ENCODE measurements at places on chromosomes 1 and 21.

GRCh38 chr1:25806418-25806817, 6.4 kb downstream of the SELENON start:
- no peak for DNase-seq

- DNase-seq: no peak
These were observed 20.0 kb downstream of the ADAMTS5 start for GRCh38 chr21:26946744-26947446.

DNA sequence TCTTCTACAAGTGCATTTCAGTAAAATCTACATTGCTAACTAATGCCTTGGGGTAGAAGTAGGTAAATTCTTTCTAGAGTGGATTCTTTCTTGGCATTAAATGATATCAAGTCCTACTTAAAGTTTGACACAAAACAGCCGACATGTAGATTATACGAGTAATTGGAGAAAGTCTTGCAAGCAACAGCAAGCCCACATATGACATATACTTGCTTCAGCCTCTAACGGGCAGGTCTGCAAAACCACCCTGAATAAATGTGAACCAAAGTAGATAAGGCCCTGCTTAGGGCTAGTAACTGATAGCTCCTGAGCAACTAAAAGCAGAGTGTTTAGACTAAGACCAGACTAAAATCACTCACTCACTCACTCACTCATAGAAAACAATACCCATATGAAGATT, 203.2 kb downstream of the LTN1 start:
- DNase-seq: no peak

GRCh38 chr21:46557469-46557868, 47.4 kb downstream of the S100B start:
- DNase-seq: no peak

- no peak for DNase-seq
These were observed 51.6 kb upstream of the ATF3 start for GRCh38 chr1:212556822-212557549.

Data from stimulated activated CD8-positive, alpha-beta memory T cell treated with anti-CD3 and anti-CD28 coated beads, Interleukin-2, amount 100 ng/mL, for 1 hour (primary cell).